ENCODE measurements at places on chromosomes 1 and 21. TPM values are rescaled to one million over a fixed set of nuclear protein-coding genes. Genes with fewer than 3 reads are reported as not detected.

The TMEM125 gene
- not detected for total RNA-seq

The FASLG gene
- not detected for total RNA-seq

The OR2M7 gene
- not detected for total RNA-seq

The CENPF gene
- total RNA-seq = 29.5 TPM

The CFHR1 gene
- not detected for total RNA-seq

The AMY1A gene
- not detected for total RNA-seq

The CASP9 gene
- total RNA-seq = 3.6 TPM

The RGS16 gene
- total RNA-seq = 3.9 TPM

The KLF17 gene
- not detected for total RNA-seq

The CASQ2 gene
- total RNA-seq = not detected

The ADGRB2 gene
- total RNA-seq = 0.16 TPM

The LCE1A gene
- total RNA-seq = not detected

The OPTC gene
- total RNA-seq = not detected

The OR2T35 gene
- not detected for total RNA-seq

The FCGR3A gene
- total RNA-seq = not detected

The IL23R gene
- total RNA-seq = not detected

The DEDD gene
- total RNA-seq = 21.7 TPM

The PTAFR gene
- 0.16 TPM for total RNA-seq

The PLCH2 gene
- total RNA-seq = 0.06 TPM

The KCNK2 gene
- total RNA-seq = not detected

The IPP gene
- 7.9 TPM for total RNA-seq

The LCE1D gene
- not detected for total RNA-seq

The OLIG1 gene
- not detected for total RNA-seq

The CD84 gene
- not detected for total RNA-seq

The NAV1 gene
- total RNA-seq = 18.1 TPM

The NBPF6 gene
- total RNA-seq = not detected

The AMY1B gene
- total RNA-seq = not detected

The PLA2G4A gene
- total RNA-seq = 7.4 TPM

The NKAIN1 gene
- total RNA-seq = 0.06 TPM

The S100A7 gene
- not detected for total RNA-seq

The CD2 gene
- total RNA-seq = not detected

The HPCA gene
- not detected for total RNA-seq

The SPRR4 gene
- total RNA-seq = not detected

The PGLYRP3 gene
- total RNA-seq = 0.16 TPM

The KRTAP7-1 gene
- total RNA-seq = not detected

The FAM110D gene
- total RNA-seq = 7.9 TPM

The DENND2D gene
- total RNA-seq = 0.49 TPM

The CDA gene
- 1.4 TPM for total RNA-seq

The C1QC gene
- total RNA-seq = not detected

The DCDC2B gene
- not detected for total RNA-seq

The ATAD3B gene
- 17.9 TPM for total RNA-seq

The TCHHL1 gene
- total RNA-seq = not detected

The CTBS gene
- 2.3 TPM for total RNA-seq

The CCDC27 gene
- not detected for total RNA-seq
